Muscle of leg (tissue), 16 donors: ENCODE measurements at places on chromosomes 6 and 20.

DNA sequence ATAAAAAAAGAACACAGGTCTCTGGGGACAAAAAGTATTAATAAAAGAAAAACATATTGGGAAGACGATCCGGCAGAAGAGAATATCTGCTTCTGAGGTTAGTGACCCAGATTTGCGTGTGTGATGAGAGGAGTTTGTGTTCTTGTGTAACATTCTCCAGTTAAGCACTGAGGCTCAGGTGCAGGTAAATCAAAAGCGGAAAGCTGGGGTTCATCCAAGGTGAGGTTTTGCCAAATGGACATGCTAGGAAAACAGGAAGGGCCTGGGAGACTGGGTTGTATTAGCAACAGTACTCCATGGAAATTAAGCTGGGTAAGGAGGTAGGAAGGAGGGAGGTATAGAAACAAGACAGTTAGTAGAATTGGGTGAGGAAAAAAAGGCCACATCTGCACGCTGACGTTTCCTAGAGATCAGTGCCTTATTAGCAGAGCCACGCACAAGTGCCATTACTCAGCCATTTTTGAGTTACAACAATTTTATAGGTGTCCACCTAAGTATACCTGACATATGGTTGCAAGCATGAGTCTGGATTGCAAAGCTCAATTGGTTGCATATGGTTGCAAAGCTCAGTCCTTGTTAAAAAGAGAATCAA lies 139.6 kb downstream of the ZMYND8 start:
- DNase-seq: no peak

DNA sequence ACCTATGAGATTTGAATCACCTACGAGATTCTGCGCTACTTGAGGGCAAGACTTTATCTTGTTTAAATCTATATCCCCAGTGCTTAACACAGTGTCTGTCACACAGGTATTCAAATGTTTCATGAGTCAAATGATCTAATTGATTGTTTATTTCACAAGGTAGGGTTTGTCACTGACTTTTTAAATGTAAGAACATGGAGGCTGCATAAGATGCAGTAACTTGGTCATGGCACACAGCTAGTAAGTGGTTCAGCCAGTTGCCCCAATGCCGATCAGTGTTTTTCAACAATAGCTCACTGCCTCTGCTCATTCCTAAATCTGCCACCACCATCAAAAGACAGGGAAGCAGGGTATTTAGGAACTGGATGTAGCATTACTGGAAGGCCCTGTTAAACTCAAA lies 42.4 kb upstream of the LRRC1 start:
- no peak for DNase-seq

GRCh38 chr6:19052219-19052618 lies 665.1 kb downstream of the RNF144B start:
- peak; percentile 8 for DNase-seq

DNA sequence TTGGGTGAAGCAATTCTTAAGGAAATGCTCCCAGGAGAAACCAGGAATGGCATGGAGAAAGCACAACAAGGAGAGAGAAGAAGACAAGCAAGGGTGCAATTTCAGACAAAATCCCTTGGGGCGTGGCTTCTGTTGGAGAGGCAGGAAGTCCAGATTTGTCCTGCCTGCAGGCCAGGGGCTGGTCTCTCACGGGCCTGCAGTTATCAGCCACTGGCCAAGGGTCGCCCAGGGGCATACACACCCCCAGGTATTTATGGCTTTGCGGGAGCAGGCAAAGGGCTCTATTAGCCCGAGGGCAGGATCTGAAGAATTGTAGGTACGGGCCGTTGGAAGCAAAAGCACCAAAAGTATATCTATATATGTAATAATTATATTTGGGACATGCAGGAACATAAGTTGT lies 87.7 kb downstream of the IYD start:
- DNase-seq: no peak

DNA sequence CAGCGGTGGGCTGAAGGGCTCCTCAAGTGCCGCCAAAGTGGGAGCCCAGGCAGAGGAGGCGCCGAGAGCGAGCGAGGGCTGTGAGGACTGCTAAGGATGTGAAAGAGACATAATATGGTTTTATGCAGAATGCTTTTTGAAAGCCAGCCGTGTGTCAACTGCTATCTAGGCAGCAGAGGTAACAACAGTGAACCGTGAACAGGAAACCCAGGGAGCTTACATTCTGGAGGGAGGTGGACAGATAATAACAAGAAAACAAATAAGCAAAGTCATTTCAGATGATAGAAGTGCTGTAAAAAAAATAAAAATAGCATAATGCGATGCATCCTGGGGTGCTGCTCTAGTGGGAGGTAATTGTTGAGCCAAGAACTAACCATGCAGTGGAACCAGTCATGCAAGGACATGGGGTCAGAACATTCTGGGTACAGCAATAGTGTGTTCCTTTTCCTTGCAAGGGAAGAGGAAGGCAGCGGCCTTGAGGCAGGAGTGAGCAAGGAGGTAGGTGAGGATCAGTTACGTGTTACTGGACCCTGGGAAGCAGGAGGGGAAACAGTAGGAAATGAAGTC lies 134.4 kb upstream of the TMEM170B start:
- no peak for DNase-seq
